Fibroblast of mammary gland (primary cell): ENCODE measurements at places on chromosomes 16 and 17.

- no peak for DNase-seq
Observed at GRCh38 chr17:32792207-32792606, 84.7 kb downstream of the MYO1D start.

GRCh38 chr17:47705536-47706530 lies 11.9 kb downstream of the TBKBP1 start:
- no peak for DNase-seq

- no peak for DNase-seq
Observed at GRCh38 chr16:27049117-27049516, 17.6 kb upstream of the C16orf82 start.

GRCh38 chr16:64138006-64138405 lies 983.9 kb downstream of the CDH11 start:
- DNase-seq: no peak

DNA sequence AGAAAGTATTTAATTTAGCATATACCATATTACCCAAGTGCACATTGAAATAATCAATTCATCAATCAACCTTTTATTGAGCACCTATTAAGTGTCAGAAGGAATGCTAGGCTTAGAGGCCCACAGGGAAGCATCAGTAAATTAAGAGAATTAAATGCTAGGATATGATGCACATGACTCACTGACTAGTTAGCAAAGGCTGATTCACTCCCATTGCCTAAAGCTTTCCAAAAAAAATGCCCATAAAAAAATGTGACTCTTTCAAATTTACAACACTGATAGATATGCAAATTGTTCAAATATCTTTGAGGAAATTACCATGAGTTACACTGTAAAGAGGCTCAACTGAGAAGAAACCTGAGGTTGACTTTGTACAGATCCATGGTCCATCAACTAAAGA lies 883.3 kb downstream of the CDH11 start:
- DNase-seq: peak; percentile 62

- no peak for DNase-seq
Observed at GRCh38 chr16:9004183-9004582, 40.5 kb upstream of the USP7 start.
